Lower lobe of right lung (tissue), 2 donors: ENCODE measurements at places on chromosomes 16 and 17. TPM values are rescaled to one million over a fixed set of nuclear protein-coding genes. Genes with fewer than 3 reads are reported as not detected.

ASPHD1 gene
- 1.6 TPM for total RNA-seq

TBC1D3I gene
- 1.1 TPM for total RNA-seq

CYGB gene
- total RNA-seq, result 30.2 TPM

SEC14L5 gene
- total RNA-seq, result 0.41 TPM

CCDC200 gene
- not detected for total RNA-seq

RGS11 gene
- total RNA-seq, result 8.2 TPM

TBX4 gene
- 22.3 TPM for total RNA-seq
